ENCODE measurements at places on chromosomes 1 and 21.
A peak's percentile ranks its signal among the peaks of the same experiment; 100 is the strongest.

- DNase-seq = no peak
These were observed 99.9 kb upstream of the SGIP1 start for GRCh38 chr1:66434096-66434495.

DNA sequence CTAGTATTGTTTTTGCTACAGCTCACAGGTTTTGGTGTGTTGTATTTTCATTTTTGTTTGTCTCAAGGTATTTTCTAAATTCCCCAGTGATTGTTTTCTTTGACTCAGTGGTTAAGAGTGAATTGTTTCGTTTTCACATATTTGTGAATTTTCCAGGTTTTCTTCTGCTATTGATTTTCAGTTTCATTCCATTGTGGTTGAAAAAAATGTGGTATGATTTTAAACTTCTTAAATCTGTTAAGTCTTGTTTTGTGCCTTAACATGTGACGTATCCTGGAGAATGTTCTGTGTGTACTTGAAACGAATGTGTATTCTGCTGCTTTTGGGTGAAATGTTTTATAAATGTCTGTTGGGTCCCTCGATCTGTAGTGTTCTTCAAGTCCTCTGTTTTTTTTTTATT is 117.9 kb downstream of the KIF26B start:
- no peak for DNase-seq

- DNase-seq = peak; percentile 60
These were observed 5.3 kb upstream of the TUFT1 start for GRCh38 chr1:151534662-151535278.

- no peak for DNase-seq
These were observed 6.2 kb downstream of the NR5A2 start for GRCh38 chr1:200033511-200034261.

DNA sequence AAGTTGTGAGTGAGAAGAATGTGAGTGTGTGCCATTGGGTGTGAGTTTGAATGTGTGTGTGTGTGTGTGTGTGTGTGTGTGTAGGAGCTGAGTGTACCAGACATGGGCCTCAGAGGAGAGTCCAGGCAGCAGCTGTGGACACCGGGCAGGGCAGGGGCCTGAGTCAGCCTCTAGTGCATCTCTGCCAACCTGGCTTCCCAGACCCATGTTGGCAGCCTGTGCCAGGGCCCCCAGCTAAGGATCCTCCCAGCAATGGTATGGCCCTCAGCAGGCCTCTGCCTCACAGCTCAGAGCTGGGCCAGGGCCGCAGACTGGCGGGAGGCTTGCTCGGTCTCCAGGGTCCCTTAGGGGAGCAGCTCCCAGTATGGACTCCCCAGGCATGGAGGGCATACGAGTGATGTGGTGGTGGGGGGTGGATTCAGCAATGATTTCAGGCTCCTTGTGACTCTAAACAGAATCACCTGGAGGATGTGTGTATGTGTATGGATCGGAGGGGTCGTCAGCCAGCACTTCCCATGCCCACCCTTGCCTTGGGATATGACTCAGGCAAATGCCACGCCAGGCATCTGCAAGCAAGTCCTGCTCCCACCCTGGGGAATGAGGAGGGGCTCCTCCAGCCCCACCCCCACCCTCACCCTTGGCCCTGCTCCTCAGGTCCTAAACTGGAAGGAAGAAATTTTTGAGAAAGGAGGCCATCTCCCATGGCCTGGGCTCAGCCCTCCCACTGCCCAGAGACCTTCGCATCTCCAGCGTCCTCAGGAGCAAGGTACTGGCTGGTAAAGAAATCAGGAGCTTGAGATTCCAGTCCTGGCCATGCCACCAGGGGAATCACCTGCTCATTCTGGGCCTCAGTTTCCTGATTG is 1.8 kb upstream of the FOXO6 start:
- no peak for DNase-seq

DNA sequence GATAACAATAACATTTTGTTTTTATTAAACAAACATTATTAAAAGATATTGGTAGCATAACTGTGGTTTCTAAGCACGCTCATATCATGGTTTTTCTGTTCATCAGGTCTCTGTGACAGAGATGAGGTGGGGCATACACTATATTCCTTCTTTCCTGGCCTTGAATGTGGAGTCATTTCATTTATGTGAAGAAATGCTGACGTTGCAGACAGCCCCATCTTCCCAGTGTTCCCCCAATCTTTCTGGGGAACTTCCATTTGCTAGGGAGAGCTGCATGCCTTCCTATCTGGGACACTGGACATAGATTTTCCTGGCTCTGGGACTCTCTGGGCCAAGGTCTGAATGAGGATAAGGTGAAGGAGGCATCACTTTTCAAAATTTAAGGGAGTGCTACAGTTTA is 30.4 kb downstream of the PIGM start:
- DNase-seq = no peak

GRCh38 chr1:180889325-180889724 is 23.4 kb upstream of the KIAA1614 start:
- no peak for DNase-seq

DNA sequence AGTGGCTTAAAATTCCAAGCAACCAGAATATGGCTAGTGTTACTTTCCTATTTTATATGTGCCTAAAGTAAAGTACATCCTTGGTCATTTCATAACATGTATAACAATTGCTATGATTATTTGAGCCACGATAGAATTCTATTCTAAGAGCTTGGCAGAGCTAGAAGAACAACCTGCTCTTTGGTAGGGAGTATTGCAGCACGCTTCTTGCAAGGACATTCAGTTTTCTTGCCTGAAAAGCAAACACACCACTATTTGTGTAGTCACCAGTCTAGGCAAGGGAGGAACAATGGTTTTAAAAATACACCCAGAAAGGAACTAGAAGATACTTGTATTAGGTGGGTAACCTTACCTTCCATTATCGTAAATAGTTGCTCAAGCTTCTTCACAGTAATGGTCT is 51.5 kb downstream of the CNST start:
- DNase-seq = no peak

- DNase-seq = no peak
These were observed 152.7 kb downstream of the URB2 start for GRCh38 chr1:229778794-229779193.

DNA sequence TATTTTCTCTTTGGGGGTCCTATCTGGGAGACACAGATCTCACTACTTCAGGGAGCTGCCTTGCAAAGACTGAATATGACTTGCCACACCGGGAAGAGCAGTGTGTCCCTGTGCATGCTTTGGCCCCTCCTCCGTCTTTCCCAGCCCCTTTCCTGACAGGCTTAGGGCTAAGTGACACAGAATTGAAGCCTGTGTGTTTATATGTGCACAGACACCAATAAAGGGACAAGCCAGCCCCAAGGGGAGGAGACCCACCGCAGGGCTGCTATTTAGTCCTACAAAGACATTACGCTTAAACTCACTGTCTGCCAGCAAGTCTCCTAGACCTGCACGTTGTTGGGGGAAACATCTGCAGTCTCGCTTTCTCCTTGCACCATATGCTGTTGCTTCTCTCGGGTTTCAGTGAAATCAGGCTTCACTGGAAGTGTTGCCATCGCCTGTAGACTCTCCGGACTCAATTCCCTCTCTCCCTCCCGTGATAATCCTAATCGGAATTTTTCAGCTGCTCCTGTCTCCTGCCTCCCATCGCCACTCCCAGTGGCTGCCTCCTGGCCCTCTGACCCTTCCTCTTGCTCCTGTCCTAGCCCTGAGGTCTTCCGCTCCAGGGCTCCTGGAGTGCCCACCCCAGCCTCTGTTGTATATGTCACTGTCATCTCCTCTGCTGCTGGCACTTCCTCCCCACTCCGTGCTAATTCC is 58.5 kb upstream of the LRRC53 start:
- DNase-seq = no peak

GRCh38 chr21:42733037-42733627 is 79.7 kb downstream of the PDE9A start:
- no peak for DNase-seq

GRCh38 chr1:9069326-9070100 is at the start of gene SLC2A5:
Gene SLC2A5 (minus strand): TSS chr1:9069635. CDS start chr1:9069536, 99 bp downstream.
- no peak for DNase-seq

DNA sequence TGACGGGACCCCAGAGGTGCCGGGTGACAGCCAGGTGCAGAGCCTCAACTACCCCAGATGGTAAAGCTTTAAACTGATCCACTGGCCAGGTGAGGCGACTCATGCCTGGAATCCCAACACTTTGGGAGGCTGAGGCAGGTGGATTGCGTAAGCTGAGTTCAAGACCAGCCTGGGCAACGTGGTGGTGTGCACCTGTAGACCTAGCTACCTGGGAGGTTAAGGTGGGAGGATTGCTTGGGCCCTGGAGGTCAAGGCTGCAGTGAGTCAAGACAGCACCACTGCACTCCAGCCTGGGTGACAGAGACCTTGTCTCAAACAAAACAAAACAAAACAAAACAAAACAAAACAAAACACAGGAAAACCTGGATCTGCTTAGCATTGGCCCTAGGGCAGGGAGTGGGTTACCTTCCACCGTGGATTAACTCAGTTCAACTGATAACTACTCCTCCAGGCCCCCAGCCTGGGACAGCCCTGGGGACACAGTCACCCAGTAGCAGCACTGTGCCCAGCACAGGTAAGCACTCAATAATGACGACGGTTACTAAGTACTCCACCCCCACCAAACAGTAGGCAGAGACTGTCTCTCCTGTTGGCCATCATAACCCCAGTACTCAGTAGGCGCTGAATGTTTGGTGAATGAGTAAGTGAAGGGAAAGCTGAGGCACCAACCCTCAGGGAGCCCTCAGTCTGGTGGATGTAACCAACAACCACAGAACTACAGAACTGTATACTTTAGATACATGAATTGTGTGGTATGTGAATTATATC is 21.6 kb downstream of the SLC66A1 start:
- DNase-seq = no peak

DNA sequence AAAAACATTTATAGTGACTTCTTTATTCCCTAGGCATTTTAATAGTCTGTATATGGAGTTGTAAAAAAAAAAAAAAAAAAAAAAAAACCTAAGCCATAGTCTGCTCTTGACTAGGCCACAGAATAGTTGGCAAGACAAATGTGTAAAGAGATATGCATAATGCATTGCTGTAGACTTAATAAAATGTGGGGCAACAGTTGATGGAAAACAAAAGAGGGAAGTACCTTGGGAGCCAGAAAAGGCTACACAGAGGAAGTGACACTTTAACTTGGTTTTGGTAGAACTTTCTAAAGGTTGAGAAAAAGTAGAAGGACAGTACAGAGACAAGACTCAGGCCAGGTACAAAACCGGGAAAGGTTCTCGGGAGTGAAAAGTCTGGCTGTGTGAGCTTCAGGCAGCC is 802.9 kb upstream of the ADAMTS5 start:
- no peak for DNase-seq

DNA sequence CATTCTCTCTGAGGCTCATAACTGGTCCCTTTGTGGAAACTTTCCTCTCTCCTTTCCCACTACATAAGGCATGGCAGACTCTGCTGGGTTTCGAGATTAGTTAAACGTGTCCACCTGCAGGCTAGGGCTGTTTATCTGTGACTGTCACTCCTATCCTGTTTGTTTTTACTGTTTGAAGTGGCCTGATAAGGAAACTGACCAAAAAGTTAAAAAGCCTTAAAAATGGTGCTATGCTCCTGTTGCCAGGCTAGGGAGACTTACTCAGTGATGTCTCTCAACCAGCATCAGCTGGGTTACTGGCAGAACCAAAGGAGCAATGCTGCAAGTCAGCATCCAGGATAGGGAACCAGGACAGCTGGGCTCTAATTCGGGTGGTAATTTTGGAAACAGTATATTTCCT is 3.9 kb downstream of the PIGV start:
- DNase-seq = no peak

GRCh38 chr1:10338611-10339010 is 60.3 kb upstream of the PGD start:
- no peak for DNase-seq

GRCh38 chr1:37795340-37796125 is 1.9 kb downstream of the MANEAL start:
- DNase-seq = no peak

- DNase-seq = no peak
These were observed 48.6 kb upstream of the TMEM125 start for GRCh38 chr1:43220905-43221778.

- DNase-seq = no peak
These were observed 19.3 kb upstream of the OPRD1 start for GRCh38 chr1:28792644-28793121.

DNA sequence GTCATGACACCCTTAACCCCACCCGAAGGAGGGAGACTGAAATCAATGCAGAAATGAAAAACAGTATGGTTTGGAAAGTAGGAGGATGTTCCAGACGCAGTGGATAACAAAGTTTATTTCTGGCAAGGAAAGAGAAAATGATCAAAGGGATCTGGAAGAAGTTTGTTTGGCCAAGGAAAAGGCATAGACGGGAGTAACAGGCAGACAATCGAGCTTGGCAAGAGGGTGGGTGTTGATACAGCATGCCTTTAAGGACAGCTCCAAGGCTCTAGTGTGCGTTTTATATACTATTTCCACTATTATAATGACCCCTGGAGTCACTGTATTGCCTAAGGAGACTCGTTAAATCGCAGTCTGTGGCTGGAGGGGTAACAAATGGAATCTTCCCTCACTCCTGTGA is 303.7 kb upstream of the RUNX1 start:
- DNase-seq = no peak

DNA sequence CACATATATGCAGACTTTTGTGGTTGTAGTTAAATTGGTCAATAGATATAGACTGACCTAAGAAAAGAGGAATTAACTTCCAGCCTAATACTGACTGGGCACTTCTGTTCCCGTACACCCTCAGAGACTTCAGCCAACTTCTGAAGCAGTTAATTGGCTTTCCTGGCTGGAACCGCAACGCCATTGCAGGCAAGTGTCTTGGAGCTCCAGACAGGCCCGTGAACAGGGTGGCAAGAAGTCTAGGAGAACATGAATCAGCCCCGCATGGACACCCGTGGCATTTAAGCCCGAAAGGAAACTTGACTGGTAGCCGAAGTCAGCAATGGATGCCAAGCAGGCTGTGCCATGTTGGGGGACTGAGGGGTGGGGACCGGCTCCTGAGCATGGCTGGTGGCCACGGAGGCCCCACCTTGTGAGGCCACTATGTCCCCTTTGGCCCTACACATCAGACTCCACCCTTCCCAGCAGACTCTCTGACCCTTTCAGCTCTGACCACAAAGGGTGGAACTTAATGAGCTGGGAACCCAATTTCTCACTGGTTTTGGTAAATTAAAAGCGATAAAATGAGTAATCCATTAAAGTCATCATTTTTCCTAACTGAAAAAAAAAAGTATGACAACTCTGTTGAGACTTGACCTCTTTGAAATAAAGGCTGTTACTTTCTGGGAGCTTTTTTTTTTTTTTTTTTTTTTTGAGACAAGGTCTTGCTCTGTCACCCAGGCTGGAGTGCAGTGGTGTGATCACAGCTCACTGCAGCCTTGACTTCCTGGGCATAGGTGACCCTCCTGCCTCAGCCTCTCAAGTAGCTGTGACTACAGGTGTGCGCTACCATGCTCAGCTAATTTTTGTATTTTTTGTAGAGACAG is 54.1 kb downstream of the RUNX1 start:
- peak; percentile 57 for DNase-seq

GRCh38 chr1:93649231-93649630 is 32.4 kb downstream of the BCAR3 start:
- no peak for DNase-seq

GRCh38 chr1:180366371-180367068 is 135.9 kb downstream of the ACBD6 start:
- DNase-seq = no peak

- DNase-seq = no peak
These were observed 337.0 kb downstream of the OMA1 start for GRCh38 chr1:58209575-58209974.

GRCh38 chr1:36650200-36651065 is 167.7 kb upstream of the CSF3R start:
- peak; percentile 9 for DNase-seq

GRCh38 chr1:159430985-159431384 is 1.0 kb upstream of the OR10J4 start:
- no peak for DNase-seq

Measured in CMK (cell line).